ENCODE measurements at places on chromosomes 7 and 10.
A peak's percentile ranks its signal among the peaks of the same experiment; 100 is the strongest.

- DNase-seq, result peak; percentile 67
Observed at GRCh38 chr10:17229967-17230682, 2.1 kb downstream of the VIM start.

DNA sequence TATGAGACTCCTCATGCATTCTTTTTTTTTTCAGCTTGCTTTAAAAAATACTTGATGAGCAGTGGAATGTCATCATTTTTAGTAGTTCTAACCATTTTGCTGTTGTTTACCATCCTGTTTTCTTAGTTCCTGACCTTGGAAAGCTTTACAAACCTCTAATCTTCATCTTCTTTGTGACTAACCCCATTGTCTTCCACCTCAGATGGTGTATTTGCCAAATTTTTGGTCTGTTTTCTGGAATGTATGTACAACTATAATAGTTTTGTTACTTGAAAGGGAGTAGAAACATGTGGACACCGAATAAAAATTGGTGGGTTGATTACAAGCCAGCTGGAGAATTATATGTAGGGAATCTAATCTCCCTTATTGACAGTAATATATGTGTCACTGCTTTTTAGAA is 172.7 kb downstream of the SND1 start:
- no peak for DNase-seq

- no peak for DNase-seq
Observed at GRCh38 chr7:34298492-34299013, 359.5 kb upstream of the NPSR1 start.

DNA sequence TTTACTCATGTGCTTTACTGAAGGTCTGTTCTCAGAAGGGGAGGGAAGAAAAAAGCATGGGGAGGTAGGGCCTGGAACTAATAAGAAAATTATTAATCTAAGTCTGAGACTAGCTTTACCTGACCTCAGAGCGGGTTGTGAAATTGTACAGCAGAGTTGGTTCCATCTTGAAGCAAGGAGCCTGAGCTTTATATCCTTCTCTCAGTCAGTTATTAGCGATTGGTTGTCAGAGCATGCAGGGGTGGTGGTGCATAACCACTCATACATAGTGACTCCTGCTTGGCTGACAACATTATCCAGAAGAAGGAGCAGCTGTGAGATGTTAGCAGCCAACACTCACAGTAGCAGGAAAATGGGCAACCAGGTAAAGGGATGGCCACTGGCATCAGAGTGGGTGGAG is 976.3 kb upstream of the LRRTM3 start:
- no peak for DNase-seq

DNA sequence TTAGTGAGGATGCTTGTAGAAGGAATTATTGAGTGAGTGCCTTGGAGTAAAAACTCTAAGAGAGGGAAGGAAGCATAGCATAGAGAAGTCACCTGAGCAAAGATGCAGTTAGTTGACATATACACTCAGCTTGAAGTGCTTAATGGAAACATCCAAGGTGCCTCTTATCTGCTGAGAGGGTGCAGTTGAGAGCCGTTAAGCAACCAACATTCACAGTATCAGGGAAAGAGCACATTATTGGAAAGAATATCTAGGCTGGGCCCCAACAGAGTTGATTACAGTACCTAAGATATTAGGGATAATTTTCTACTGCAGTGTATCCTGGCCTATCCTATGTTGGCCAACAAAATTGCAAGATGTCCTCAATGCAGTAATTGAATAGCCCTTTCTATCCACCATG is 302.0 kb downstream of the ETV1 start:
- DNase-seq, result no peak

DNA sequence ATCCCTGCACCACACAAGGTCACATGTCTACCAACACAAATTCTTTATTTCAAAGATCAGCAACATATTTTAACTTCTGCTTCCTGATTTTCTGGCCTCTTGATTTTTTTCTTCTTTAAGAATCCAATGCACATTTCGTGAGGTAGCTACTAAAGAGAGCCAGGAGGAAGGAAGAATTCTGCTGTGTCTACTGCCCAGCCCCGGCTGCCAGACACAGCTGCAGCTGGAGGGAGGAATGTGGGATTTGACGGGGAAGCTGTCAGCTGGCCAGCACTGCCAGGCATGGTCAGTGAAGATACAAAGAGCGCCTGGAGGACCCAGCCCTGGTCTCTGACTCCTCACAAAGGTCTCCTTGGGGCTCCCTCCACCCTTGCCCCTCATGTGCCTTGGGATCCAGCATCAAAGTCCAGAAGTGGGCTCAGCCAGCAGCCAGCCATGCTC is 6.9 kb upstream of the AOC1 start:
- DNase-seq, result peak; percentile 69

GRCh38 chr7:91280604-91281003 is 16.4 kb downstream of the FZD1 start:
- no peak for DNase-seq

DNA sequence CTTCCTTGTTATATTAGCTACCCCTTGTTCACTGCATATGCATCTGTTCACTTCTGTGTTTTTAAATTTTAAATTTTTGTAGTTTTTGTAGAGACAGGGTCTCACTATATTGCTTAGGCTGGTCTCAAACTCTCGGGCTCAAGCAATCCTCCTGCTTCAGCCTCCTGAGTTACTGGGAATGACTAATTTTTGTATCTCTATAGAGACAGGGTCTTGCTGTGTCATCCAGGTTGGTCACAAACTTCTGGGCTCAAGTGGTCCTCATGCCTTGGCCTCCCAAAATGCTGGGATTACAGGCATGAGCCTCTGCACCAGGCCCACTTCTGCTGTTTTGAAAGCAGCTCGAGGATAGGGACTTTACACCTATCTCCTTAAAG is 64.6 kb downstream of the PRTFDC1 start:
- DNase-seq, result no peak

DNA sequence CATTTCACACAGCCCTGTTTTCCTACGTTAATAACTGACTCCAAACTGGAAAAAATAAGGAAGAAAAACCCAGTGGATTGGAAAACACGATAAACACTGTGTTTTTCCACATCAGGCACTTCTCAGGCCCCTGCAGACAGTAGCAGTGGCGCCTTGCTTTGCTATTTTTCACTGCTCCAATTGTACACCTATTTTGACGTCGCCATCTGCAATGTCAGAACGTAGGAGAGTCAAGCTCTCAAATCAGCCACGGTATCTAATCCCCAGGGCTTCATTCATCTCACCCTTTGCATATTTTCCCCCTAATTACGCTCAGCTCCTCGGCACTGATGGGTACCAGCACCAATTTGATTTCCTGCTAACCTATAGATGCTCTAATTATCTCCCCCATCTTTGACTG is 338.1 kb upstream of the GALNT17 start:
- no peak for DNase-seq

GRCh38 chr7:87003872-87004798 is 55.3 kb downstream of the ELAPOR2 start:
- peak; percentile 43 for DNase-seq

DNA sequence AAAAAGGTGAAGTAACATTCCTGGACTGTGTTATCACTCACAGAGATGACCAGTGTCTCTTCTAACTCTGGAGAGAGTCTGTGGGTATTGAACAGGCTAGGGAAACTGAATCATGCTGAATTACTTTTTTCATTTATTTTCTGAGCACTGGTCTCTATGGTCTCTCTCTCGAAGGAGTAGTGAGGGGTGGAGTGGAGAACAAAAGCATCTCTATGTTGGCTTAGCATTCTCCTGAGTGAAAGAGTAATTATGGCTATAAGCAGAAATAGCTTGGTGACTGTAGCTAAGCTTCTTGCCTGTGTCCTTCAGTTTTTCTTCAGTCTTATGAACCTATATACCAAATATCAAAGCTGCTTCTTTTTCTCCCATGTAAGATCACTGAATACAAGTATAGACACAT is 64.6 kb upstream of the PTN start:
- no peak for DNase-seq

DNA sequence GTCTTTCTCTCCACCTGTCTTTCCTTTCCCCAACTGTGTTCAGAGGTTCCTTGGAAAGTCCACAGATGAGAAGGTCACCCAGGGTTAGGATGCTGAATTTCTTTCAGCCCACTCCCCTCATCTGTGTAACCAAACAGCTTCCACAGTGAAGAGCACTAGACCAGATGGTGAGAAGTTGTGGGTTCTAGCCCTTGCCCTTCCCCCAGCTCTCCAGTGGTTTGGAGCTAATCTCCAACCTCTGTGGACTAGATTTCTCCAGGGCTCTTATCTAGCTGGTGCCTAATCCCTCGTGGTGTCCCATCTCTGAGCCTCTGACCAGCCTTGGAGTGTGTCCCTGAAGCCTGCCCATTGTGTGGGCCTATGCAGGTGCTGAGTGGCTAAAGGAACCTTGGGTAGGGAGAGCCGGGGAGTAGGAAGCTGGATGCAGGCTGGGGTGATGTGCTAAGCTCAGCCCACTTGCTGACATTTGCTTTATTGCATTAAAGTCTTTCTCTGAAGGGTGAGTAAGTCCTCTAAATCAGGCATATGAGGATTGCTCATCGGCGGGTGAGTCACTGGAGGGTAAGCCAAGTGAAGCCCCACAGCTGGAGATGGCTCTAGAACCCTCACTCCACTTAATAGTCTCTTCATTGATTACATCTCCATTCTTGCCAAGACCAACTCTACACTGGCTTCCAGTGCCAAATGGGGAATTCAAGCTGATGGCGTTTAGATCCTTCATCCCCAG is 14.9 kb downstream of the DUSP5 start:
- DNase-seq, result no peak

- no peak for DNase-seq
Observed at GRCh38 chr10:21296575-21297355, 228.7 kb downstream of the SKIDA1 start.

GRCh38 chr7:329691-330281 is 39.8 kb downstream of the FOXL3 start:
- no peak for DNase-seq

GRCh38 chr10:100728928-100729861 is 16.2 kb upstream of the PAX2 start:
- peak; percentile 83 for DNase-seq

- peak; percentile 36 for DNase-seq
Observed at GRCh38 chr7:132034748-132035416, 478.5 kb upstream of the PODXL start.

DNA sequence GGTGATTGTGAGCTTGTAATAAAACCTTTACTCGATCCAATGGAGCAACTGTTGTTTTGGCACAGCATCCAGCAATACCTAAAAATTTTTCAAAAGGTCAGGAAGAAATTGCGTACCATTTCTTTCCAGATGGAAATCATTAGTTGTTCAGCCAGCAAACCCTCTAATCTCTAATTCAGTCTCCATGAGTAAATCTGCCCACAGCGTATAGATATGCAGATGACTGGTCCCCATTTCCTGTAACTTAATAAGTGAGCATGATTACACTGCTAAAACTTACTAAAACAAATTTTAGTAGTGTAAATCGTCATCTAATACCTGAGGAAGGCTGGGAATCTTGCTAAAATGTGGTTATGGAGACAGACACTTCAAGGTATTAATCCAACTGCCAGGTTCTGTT is 10.6 kb downstream of the SLC25A16 start:
- peak; percentile 51 for DNase-seq

- no peak for DNase-seq
Observed at GRCh38 chr10:77944519-77944918, 18.0 kb upstream of the DLG5 start.

GRCh38 chr10:74189999-74190421 is 39.0 kb downstream of the ADK start:
- DNase-seq, result no peak

DNA sequence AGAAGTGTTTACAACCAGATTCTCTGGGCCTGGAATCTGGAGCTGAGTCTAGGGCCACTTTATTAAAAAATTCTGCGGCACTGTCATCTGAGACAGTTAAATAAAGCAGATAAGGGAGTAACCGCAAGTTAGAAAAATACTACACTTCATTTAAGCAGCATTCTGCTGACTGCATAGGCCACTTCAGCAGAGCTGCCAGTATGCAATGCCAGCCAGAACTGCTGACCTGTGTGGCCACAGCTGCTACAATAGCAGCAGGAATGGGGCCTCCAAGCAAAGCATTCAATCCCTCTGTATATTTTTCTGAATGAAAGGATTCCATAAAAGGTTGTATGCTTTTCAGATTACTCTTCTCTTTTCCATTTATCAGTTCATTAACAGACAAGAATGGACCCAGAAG is 136.0 kb downstream of the COL28A1 start:
- DNase-seq, result no peak

DNA sequence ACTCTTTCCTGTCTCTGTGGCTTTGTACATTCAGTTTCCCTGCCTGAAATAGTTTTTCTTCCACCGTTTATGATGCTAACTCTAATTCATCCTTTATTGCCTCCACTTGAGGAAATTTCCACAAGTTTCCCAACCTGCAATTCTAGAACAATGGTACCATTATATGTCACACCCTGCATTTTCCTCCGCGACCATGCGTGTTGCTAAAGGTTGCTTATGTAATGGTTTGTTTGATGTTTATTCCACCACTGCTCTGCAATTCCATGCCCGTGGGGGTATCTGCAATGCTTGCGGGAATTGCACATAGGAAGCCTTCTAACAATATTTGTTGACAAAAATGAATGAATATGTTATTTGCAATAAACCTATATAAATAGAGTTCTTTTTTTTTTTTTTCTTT is 69.5 kb upstream of the ST8SIA6 start:
- no peak for DNase-seq

DNA sequence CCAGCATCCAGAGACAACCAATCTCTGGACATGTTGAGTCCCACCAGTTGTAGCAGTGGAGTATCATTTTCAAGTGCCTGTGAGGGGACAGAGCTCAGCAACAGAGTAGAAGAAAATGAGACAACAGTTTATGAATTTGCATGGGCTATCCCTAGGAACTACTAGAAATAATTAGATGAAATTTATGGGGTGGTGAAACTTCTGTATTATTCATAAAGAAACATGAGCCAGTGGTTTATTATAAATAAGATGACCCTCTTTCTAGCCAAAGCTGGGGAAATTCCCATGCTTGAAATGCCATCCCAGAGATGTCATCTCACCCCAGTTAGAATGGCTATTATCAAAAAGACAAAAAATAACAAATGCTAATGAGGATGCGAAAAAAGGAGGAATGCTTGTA is 55.1 kb upstream of the ITGB8 start:
- DNase-seq, result no peak

DNA sequence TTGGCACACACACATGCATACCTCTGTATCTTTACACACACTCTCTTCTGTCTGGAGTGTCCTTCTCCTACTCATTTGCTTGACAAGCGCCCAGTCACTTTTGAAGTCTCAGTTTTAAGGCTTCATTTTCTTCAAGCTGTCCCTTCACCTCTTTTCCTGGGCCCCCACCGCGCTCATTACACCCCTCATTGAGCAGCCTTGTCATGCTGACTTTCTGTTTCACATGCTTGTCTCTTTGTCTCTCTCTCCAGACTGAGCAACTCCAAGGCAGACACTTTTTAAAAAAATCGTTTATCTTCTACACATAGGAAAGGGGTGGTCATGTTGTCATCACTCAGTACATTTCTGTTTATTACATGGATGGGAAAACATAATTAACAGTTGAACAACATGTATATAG is 225.2 kb upstream of the FZD1 start:
- DNase-seq, result no peak

GRCh38 chr7:13981070-13981469 is 8.4 kb downstream of the ETV1 start:
- DNase-seq, result peak; percentile 44
